ENCODE measurements at places on chromosomes 11 and 22.

- no peak for DNase-seq
Measured at GRCh38 chr11:35173616-35174566, 34.9 kb downstream of the CD44 start.

GRCh38 chr22:40648386-40648785 is 11.9 kb upstream of the MRTFA start:
- DNase-seq, result no peak

DNA sequence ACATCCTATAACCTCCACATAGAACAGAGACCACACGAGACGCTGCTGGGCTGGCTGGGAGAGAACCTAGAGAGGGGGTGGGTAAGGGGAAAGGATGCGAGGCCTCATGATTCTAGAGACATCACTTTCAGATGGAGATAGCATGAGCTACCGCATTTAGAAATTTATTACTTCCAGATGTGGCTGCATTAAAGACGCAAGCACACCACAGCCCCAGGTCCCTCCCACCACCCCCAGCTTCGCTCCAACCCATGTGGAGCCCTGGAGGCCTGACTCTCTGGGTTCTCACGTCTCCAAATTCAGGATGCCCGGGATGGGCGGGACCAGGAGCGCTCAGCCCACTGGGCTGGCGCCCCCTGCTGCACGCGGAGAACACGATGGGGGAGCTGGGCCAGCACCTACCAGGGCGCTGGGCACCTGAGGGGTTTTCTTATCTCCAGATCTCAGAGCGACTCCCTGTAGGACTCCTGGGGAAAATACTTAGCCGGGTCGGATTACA is 13.6 kb downstream of the MRPL21 start:
- DNase-seq, result no peak

DNA sequence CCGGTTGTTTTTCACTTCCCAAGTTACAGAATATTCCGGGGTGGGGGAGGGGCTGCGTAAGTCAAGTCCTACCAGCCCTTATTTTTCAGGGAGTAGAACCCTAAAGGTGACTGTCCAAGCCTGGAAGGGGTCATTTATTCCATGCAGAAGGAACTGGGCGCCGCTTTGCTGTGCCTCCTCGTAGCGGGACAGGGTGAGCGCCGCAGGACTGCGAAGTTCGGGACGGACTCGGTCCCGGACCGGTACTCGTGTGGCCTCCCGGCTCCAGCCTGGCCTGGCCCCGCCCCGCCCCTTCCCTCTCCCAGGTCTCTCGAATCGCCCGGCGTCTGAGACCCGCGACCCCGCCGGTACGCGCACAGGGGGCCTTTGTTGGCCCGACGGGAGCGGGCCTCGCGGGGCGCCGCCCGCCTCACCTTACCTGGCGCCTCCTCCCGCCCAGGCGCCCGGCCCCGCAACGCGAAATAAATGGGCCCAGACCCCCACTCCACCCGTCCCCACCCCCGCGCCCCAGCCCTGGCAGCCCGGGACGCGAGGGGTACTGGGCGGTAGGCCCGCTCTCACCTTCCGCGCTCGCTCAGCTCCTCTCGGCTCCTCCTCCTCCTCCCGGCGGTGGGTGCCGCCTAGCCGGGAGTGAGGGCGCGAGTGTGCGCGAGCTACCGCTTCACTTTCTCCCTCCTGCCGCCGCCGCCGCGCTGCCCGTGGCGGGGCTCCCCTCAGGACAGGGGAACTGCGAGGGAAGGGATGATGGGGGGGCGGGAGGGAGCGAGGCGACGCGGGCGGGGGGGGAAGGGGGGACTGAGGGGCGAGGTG is 698 bp downstream of the PAK1 start:
- DNase-seq, result peak; percentile 59

DNA sequence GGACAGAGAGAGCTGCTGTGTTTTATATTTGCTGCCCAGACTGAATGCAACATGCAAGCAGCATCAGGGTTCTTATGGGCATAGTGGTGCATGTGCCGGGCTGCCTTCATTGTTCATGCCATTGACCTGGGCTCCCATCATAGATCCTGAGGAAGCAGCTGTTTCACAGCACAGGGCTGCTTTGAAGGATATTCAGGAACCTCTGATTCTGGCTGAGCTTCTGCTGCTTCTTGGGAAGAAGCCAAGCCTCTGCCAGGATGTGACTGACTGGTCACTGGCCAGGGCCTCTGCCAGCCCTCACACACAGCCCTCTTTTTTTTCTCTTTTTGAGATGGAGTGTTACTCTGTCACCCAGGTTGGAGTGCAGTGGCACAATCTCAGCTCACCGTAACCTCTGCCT is 43.3 kb downstream of the CYB5R2 start:
- no peak for DNase-seq

Data from hematopoietic multipotent progenitor cell treated with erythropoietin and hydrocortisone succinate and interleukin-3 and kit ligand, for 17 days (in vitro differentiated cells).